SJSA1 (cell line): ENCODE measurements at places on chromosomes 5 and 9. TPM values are rescaled to one million over a fixed set of nuclear protein-coding genes. Genes with fewer than 3 reads are reported as not detected.

- DNase-seq, result no peak
These were observed 48.6 kb downstream of the DUSP1 start for GRCh38 chr5:172722327-172722815.

GRCh38 chr5:27406020-27406419 lies 367.6 kb upstream of the CDH9 start:
- DNase-seq, result no peak

DNA sequence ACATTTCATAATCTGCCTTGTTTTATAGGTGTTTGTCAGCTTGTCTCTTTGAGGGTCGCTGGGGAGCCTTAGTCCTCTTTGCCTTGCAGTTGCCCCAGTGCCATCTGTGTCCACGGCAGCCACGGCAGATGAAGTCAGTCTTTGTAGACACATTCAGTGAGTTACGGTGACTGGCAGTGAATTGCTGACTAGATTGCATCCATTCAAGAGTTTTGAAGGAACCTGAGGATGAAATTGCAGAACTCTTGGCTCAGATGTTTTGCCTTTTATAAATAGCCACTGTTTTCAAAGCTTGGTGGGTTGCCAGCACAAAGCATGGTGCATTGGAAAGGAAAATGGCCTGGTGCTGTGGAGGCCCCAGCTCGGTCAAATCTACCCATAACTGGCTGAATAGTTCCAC lies 125.6 kb downstream of the TRIO start:
- no peak for DNase-seq

ZFP62 gene
- 14.3 and 19.8 TPM in 2 replicates for total RNA-seq

- DNase-seq, result no peak
These were observed 79.0 kb downstream of the GTF3C4 start for GRCh38 chr9:132749306-132749705.

GRCh38 chr5:109388407-109388806 lies 21.4 kb downstream of the PJA2 start:
- DNase-seq, result no peak

FAXDC2 gene
- total RNA-seq, result 0.32 TPM in 1 of 2 replicates, not detected in the other

GDA gene
- 0.22 and 0.39 TPM in 2 replicates for total RNA-seq

SGCD gene
- total RNA-seq, result not detected in 2 replicates

ENG gene
- 6.8 and 8.7 TPM in 2 replicates for total RNA-seq

DNA sequence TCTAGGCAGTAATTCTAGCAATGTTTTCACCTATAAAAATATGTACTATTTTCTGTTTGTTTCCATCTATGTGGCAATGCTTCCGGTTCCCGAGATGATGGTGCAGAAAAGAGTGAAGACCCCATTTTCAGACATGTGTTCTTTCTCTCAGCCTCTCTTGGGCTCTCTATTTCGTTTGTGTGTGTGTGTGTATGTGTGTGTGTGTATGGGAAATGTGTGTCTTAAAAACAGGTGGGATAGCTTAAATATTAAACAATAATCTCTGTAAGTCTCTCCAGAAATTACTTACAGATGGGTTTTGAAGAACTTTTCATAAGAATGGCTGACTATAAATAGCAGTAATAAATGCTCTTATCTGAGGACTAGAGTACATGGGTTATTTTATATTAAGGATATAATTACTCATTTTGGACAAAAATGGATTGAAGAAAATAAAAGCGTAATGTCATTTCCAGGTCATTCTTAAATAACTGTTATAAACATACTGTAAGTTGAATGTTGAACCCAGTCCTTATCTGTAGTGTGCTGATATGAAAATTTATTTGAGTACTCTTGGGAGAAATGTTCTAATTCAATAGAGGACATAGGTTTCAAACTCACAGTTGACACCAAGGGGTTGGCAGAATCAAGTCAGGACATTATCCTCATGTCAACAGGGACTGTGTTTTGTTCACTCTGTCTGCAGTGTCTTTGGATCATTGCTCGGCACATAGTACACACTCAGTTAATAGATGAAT lies 31.1 kb downstream of the PCSK5 start:
- no peak for DNase-seq

DNA sequence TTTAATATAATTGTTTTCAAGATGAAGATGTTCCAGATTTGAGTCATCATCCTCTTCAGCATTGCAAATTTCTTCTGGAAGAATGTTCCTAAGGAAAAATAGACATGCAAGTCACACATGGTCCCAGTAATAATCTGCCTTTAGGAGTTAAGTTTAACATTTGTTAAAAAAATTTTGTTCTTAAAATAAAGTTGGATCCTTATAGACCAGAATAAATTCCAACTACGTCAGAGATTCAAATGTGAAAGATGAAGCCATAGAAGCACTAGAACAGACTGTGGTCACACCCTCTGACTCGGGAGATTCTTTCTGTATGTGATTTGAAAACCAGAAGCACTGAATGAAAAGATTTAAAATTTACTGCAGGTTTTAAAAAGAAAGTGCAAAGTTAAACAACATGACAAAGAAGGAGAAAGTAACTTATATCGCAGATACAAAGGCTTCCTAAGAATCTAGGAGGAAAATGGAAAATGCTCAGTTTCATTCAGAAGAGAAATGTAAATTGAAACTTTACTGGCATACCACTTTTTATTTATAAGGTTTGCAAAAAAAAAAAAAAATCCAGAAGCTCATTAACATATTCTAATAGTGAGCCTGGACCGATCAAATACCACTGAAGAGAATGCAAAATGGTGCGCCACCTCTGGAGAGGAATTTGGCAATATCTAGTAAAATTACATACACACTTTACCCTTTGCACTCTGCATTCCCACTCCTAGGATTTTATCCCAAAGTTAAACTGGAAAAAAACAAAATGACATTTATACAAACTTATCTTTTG lies 14.3 kb upstream of the ASPN start:
- no peak for DNase-seq

ZDHHC11B gene
- not detected in 2 replicates for total RNA-seq

- DNase-seq, result no peak
These were observed 99.8 kb downstream of the ZDHHC21 start for GRCh38 chr9:14593406-14593805.

- no peak for DNase-seq
These were observed 132.4 kb downstream of the ROR2 start for GRCh38 chr9:91817493-91818224.

GGTA1 gene
- not detected in 2 replicates for total RNA-seq
